ENCODE measurements at places on chromosomes 16 and 17.

DNA sequence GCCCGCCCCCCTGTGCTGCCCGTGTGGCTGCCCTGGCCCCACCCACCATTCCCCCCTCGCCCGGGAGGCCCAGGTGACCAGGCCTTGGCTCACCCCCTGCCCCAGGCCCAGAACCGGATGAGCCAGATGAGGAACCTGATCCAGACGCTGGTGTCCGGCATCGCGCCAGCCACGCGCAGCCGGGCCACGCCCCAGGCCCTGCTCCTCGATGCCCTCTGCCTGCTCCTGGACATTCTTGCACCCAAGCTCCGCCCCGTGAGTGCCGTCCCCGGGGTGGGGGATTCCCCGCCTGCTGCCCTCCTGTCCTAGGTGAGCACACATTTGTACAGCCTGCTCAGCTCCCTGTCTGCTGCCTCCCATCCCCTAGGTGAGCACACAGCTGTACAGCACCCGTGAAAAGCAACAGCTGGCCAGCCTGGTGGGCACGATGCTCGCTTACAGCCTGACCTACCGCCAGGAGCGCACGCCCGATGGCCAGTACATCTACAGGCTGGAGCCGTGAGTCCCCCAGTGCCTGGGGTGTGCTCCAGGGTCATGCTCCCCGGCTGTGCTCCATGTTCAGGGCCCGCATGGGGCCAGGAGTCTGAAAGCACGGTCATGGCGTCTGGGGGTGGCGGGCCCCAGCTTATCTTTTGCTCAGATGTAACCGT lies 4.8 kb downstream of the GNG13 start:
- no peak for DNase-seq

- DNase-seq = no peak
These were observed 14.1 kb downstream of the CFAP20 start for GRCh38 chr16:58114827-58115825.

DNA sequence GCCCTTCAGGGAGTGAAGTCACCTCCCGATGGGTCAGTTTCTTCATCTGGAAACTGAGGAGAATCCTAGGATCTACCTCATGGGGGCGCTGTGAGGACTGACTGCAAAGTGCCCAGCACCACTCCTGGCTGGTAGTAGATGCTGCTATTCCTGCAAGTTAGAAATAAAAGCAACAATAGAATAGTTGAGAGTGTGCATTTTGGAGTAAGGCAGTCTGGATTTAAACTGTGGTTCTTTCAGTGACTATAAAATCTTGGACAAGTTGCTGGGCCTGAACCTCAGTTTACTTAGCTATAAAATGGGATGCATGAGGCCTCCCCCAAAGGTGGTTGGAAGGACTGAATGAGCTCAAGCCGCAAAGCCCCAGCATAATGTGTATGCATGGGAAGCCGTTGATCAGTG lies 70.6 kb downstream of the CYB5B start:
- no peak for DNase-seq

DNA sequence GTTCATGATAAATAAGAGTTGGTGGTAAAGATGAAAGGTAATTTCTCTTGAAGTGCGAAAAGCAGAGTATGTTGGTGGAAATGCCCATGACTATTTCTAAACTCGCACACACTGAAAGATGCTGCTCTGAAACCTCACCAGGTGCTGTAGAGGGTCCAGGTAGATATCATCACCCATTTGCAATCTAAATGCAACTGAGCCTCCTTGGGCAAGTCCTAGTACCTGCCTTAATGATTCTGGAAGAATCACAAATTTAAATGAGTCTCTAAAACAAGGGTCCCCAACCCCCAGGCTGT lies 5.9 kb upstream of the MMD start:
- DNase-seq = no peak

GRCh38 chr16:47627085-47627639 lies 166.0 kb downstream of the PHKB start:
- DNase-seq = no peak

DNA sequence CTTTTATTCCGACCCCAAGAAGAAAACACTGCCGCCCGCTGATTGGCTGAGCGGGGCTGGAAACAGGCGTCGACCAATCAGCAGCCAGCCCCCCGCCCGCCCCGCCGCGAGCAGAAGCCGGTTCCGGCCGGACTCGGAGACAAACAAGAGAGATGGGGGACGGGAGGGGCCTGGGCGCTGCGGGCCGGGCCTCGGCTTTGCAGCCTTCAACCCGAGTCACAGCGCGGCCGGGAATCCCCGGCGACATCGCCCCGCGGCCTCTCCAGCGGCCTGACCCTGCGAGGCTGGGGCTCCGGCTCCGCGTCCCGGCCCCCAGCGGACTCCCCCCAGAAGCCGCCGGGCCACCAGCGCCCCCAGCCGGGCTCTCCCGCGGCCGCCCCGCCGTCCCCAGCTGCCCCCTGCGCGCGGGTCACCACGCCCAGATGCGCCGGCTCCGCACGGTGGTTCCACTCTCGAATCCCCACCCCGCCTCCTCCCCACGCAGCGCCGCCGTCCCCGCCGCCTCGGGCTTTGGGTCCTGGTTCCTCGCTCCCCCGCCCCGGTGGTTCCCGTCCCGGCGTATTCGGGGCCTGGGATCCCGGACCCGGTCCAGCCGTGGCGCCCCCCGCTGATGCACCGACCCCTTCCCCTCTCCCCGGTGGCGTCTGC lies 346 bp upstream of the SLC43A2 start:
- peak; percentile 95 for DNase-seq
